Omental fat pad (tissue), 4 donors: ENCODE measurements at places on chromosomes 6 and 20. TPM values are rescaled to one million over a fixed set of nuclear protein-coding genes. Genes with fewer than 3 reads are reported as not detected.

The AVP gene
- not detected for total RNA-seq

The UBD gene
- total RNA-seq: 4.9 TPM

The ZNF322 gene
- 20.8 TPM for total RNA-seq

The TINAG gene
- not detected for total RNA-seq

The SPAG4 gene
- 7.4 TPM for total RNA-seq

The OR2H1 gene
- not detected for total RNA-seq

The PSORS1C2 gene
- not detected for total RNA-seq

GRCh38 chr6:46757214-46757596 is 10.5 kb downstream of the ANKRD66 start:
- no peak for DNase-seq

- DNase-seq: no peak
Measured at GRCh38 chr6:160788806-160789205, 86.8 kb downstream of the PLG start.

DNA sequence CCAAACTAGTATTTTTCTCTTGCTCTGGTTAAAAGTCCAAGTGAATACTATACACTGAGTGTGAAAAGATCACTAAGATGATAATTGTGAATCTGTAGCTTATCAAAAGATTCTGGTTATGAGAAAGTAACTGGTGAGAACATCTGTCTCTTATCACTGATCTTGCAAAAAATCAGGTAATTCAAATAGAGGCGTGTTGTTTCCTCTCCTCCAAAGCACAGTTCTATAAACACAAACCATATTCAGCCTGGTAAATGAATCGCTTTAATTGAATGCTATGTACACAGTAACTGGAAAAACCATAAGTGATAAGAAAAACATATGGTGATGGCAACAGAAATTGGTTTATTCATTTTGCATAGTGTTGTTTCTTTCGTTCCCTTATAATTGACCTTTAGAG is 161.0 kb downstream of the RALGAPA2 start:
- no peak for DNase-seq

- DNase-seq: no peak
Measured at GRCh38 chr6:74259981-74260380, 564.0 kb downstream of the CD109 start.

- no peak for DNase-seq
Measured at GRCh38 chr6:140175486-140175885, 801.0 kb upstream of the CITED2 start.

DNA sequence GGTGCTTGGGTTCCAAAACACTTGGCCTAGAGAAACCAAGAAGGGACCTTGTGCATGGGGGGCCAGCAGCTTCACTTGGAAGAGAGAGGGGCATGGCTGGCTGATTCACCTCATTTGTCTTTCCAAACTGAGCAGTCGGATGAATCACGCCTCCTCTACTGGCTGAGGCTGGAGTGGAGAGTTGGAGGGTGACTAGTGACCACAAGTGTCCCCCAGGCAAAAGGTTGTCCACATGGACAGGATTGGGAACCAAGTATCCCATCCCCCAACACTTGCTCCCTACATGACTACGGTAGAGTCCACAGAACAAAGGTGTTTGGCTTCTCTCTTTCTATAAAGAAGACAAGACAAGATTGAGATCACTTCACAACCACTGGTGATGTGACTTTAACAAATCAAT is 875.6 kb downstream of the QKI start:
- DNase-seq: no peak

DNA sequence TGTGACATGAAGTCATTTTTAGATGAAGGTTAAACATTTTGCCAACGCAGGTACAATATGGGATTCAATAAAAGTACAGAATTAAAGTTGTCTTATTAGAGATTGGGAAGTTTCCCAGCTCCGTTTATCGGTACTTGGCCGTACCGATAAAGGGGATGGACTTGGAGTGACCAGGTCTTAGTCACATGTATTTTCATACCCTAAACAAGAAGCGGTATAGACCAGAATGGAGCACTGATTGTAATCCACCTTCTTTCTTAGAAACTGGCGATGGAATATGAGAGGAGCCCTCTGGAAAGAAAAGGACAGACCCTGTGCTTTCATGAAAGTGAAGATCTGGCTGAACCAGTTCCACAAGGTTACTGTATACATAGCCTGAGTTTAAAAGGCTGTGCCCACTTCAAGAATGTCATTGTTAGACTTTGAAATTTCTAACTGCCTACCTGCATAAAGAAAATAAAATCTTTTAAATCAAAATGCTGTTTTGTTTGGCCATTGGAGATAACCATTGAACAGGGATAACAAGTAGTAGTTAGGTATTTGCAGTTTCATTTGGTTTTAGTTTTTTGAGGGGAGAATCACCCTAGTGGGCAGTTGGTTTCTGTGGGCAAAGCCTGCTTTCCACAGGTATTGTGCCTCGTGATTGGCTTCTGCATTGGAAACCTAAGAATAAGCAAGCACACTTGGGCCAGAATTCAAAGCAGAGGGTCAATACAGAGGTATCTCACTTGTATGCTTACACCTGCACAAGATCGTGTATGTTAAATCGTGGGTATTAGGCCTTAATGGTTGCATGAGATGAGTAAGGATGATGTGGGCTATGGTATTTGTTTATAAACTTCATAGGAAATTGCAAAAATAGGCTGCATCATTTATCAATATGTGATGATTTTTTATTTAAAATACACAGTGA is 11.2 kb upstream of the ZNFX1 start:
- no peak for DNase-seq

- DNase-seq: no peak
Measured at GRCh38 chr20:45088247-45088646, 12.7 kb downstream of the KCNS1 start.

GRCh38 chr6:10555625-10556309 is 34.6 kb downstream of the GCNT2 start:
- no peak for DNase-seq

- no peak for DNase-seq
Measured at GRCh38 chr6:143293523-143293922, 157.0 kb downstream of the ADAT2 start.

- no peak for DNase-seq
Measured at GRCh38 chr6:166162599-166163342, 4.9 kb downstream of the TBXT start.

GRCh38 chr6:76166874-76167273 is 94.4 kb upstream of the IMPG1 start:
- no peak for DNase-seq

GRCh38 chr6:72653026-72653425 is 31.2 kb downstream of the KCNQ5 start:
- DNase-seq: no peak

- no peak for DNase-seq
Measured at GRCh38 chr6:85298553-85298952, 151.3 kb upstream of the NT5E start.

DNA sequence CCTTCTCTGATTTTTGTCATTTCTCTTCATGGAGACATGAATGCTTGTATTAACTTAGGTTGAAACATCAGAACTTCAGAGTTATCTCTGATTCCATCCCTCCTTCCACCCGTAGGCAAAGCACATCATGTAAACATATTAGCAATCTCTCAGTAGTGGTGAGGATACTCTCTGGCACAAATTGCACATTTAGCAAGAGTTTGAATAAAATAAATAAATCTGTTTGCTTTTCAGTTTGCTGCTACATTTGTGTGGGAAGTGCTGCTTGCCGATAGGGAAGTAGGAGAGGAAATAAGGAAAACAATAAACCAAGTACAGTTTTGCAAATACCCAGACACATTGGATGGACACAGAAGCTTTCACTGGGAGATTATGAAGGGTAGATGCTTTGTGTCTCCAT is 359.0 kb downstream of the BCKDHB start:
- DNase-seq: no peak

DNA sequence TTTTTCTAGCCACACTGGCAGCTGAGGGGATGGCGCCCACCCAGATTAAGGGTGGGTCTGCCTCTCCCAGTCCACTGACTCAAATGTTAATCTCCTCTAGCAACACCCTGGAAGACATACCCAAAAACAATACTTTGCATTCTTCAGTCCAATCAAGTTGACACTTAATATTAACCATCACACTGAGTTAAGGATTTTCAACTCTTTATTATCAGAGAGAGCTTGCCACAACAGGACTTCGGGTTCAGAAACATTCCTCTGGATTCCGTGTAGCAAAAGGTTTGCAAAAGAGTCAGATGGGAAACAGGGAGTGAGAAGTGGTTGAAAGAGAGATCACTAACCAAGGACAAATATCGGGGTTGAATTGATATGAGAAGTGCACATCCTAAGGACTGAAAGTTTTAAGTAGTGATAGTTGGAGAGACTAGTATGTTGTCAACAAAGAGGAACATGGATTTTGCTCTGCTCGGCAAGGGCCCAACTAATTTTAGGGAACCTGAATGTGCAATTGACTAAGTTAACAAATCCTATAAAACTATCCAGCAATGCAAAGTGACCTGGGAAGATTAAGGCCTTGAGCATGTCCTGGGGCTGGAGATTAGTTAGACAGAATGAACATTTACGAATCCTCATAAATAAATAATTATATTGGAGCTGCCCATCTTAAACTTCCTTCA is 137.0 kb upstream of the TENT5A start:
- no peak for DNase-seq

- DNase-seq: no peak
Measured at GRCh38 chr20:6074145-6074561, 20.3 kb upstream of the LRRN4 start.

DNA sequence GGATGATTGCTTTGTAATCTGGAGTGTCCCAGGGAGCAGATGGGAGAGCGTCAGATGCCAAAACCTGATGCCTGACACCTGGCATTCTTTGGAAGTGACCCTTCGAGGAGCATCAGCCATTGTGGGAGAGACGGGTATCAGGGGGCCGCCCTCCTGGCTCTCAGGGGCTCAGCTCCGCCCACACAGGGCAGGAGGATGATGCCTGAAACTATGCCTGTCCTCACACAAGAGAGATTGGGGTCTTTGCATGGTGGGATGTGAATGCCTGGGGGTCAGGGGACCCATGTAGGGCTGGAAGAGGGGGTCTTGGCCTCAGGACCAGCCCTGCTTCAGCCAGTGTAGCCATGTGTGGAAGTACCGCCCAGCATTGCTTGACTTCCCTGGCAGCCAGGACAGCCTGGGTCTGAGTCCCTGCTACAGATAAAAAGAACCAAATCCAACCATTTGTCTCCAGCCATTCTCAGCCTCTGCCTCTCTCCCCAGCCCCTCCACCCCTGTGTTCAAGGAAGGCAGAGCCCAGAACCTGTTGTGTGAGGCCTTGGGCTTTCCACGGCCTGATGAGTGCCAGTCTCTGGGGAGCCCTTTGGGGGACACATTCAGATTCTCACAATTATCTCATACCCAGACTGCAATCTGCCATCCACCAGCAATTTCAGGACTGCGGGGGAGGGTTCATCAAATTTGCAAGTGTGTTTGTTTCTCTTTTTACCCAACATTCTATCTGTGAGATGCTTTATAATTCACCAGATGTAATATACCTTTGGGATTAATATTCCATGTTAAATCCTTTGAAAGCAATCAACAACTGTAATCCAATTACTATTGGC is 371.2 kb downstream of the PREX1 start:
- DNase-seq: no peak

DNA sequence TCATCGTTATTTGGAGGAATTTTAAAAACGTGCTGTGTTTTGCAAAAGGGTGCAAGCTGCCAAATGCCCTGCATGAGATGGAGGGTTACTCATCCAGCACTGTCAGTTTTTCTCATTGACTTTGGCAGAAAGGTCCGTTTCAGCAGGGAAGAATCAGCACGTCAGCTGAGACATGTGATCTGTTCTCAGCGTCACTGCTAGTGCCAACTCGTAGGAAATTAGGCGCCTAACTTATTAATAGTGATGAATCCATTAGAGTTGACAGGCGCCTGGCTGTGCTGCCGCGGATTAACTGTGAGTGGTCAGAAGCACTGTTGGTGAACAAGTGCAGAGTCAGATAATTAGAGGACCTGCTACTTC is 175.5 kb upstream of the FOXQ1 start:
- no peak for DNase-seq

DNA sequence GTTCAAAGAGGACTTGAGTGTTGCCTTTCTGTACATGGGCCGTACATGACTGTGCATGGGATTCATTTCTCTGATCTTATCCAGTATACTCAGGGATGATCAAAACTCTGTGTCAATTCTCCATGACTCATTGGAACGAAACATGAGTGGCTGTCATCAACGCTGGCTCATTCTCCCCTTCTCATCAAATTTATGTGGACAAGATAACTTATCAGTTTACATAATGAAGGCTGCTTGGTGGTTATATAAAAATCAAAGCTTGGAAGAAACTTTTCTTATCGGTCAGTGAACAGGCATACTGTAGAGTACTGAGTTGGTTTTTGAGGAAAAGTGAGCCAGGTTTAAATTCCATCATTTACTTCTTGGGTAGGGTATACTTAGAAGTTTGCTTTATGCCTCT is 24.9 kb downstream of the CRISP1 start:
- DNase-seq: no peak

DNA sequence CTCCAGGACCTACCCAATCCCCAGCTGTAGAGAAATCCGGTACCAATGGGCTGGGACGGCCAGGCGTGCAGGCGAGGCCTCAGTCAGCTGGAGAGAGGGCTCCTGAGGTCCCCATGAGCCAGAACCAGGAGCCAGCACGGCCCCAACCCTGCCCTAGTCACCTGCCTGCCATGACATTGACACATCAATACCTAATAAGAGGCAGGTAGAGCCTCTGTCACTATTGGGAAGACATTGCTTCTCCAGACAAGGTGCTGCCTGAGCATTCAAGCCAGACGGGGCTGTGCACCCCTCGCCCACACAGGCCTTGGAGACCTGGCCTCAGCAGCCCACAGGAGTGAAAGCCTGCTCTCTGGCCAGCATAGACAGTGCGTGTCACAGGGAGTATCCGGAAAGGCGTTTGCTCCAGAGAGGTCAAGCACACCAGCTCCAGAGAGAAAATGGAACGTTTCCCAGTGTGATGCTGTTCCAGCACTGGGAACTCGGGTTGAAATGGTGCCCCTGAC is 3.5 kb downstream of the DLL1 start:
- no peak for DNase-seq

DNA sequence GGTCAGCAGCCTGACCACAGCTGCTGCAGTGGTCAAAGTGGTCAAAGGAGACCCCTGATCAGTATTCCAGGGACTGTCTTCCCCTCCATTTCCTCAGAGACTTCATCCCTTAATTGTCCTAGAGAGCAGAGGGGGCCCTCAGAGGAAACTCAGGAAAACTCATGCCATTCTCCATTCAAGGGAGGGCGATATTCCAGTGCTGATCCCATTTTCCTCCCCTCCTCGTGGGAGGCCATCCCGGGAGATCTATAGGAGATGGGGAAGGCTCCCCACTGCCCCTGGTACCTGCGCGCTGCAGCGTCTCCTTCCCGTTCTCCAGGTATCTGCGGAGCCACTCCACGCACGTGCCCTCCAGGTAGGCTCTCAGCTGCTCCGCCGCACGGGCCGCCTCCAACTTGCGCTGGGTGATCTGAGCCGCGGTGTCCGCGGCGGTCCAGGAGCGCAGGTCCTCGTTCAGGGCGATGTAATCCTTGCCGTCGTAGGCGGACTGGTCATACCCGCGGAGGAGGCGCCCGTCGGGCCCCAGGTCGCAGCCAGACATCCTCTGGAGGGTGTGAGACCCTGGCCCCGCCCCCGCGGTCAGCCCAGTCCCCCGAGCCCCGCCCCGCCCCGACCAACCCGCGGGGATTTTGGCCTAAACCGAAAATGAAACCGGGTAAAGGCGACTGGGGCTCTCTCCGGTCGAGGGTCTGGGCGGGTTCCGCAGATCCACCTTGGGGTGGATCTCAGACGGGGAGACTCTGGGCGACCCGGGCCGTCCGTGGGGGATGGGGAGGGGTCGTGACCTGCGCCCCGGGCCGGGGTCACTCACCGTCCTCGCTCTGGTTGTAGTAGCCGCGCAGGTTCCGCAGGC is 878 bp downstream of the HLA-C start:
- DNase-seq: no peak

GRCh38 chr6:43829470-43829869 is 59.5 kb downstream of the VEGFA start:
- no peak for DNase-seq
